ENCODE measurements at places on chromosomes 1 and 21.

GRCh38 chr1:155453141-155453540 is 109.5 kb downstream of the ASH1L start:
- DNase-seq: no peak

DNA sequence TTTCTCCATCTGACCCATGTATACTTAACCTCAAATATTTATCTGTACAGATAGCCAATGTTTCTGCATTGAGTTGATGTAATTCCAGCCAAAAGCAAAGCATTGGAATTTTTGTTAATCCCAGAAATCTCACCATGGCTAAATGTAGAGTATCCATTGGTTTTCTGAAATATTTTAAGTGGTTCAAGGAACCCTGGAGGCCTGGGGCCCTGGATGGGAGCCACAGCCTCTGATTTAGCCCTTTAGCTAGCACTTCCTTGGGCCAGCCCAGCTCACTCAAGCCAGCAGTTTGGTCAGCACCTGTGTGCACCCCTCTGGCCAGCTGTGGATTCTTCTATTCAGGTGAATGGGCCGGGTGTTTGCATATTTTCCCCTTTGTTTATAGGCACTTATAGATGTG is 18.8 kb upstream of the EPS8L3 start:
- DNase-seq: no peak

- no peak for DNase-seq
Measured at GRCh38 chr1:234489007-234489697, 10.2 kb upstream of the TARBP1 start.

DNA sequence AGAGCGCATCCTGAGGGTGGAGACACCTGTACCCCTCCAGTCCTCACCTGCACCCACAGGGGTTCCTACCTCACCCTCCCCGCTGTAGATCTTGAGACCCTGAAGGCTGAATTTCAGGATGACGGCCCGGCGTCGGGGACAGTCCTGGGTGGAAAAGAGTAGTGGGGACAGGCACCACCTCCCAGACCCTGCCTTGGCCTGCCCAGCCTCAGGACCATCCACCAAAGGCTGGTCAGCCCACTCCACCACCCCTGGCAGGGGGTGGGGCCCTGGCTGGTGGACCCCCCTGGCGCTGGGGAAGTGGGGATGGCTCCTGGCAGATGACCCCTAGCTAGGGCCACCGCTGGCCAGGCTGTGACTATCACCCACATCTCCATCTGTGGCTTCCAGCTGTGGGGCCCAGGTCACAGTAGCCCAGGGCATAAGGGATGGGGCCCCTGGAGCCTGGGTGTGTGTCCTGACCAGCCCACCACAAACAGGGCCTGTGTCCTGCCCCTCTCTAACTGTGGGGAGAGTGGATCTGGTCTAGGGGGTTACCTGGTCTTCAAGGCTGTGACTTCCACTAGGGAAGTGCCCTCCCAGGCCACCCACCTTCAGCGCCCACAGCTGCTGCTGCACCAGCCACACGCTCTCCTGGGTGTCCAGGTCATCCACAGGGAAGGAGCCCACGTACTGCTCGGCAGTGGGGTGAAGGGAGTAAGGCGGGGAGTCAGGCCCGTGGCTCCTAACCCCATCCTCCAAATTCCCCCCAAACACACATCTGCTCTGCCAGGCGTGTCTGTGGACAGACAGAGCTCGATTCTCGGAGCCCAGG is 5.4 kb downstream of the SH2D5 start:
- peak; percentile 14 for DNase-seq

DNA sequence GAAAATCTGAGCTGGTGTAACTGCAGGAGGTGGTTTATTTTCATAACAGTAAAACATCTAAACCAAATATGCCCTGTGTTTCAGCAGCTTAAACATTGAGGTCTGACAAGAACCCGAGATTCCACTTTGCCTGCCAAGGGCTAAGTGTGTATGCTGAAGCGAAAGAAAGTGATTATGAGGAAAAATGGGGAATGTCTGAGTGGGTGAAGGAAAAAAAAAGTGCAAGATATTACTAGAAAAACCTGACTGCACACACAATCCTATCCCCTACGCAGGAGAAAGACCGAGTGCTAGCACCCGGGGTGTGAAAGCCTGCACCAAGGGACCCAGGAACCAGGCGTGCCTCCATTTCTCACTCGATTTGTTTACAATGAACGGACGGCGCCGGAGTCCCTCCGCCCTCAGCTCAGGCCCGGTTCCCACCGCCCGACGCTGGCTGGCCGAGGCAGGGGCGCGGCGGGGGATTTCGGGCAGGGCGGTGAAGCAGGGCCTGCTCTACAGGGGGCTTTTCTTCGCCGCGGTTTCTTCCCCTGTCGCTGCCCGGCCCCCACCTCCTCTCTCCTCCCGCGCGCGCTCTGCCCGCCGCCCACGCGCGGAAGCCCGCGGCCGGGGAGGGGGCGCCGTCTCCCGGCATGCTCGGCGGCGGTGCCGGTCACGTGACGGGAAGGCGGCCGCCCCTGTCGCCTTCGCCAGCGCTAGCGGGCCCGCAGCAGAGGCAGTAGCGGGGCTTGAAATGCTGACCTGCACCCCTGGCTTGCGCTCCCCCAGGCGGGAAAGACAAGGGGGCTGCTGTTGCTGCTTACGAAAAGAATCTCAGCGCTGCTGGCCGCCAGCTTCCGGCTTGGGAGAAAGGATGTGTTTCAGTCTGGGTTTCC is 35.9 kb downstream of the ITPKB start:
- peak; percentile 79 for DNase-seq

GRCh38 chr1:53343831-53344668 is 16.2 kb upstream of the LRP8 start:
- DNase-seq: peak; percentile 8

DNA sequence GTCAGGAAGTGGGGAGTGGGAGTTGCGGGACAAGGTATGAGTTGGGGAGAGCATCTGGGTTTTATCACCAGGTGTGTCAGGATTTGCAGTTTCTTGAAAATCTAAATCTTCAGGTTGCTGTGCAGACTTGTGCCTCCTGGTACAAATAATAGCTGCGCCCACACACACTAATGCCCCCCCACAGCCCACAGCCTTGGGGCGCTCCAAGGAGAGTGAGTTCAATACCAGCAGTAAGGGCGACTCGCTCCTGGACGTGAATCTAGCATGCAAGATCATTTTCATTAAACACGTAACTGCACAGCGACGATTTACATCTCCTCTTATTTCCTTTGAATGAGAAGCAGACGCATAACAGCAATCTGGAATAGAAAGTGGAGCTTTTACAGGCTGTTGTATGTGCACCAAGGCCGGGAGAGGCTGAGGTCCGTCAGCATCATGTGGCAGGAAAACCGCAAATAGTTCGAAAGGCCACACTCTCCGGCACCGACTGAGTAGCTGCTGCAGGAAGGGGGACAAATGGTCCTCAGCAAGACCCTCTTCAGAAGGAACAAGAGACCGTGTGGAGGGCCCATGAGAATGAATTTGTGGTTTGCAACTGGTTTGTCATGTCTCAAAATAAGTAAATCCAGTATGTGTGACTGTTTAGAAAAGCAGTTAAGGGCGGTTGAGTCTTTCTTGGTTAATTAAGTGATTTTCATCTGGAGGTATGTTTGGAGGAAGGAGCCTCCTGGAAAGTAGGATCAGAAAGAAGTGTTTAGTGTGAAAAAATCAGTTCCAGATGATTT is 439.5 kb downstream of the SMYD3 start:
- DNase-seq: no peak

GRCh38 chr1:11977625-11978024 is 2.6 kb upstream of the MFN2 start:
- DNase-seq: no peak

DNA sequence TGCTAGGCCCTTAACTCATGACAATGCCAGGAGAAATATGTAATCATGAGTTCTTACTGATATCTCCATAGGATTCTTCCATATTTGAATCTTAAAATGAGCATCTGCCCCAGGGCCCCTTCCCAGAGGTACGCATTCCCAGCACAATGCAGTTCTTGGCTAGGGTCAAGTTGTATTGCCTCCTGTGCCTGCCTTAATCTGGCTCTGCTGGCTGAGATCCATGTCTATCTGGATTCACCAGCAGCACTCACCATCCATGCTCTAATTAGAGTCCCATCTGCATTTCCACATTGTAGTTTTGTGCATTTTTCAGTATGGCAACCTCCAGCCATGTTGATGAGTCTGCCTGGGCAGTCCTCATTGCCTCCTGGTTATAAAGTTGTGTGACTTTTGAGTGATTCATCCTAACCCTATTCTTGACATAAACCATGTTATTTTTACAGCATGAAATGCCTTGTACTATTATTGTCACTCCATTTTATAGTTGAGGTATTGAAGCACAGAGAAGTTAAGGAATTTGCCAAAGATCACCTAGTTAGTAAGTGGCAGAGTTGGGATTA is 55.9 kb downstream of the CAMSAP2 start:
- no peak for DNase-seq

DNA sequence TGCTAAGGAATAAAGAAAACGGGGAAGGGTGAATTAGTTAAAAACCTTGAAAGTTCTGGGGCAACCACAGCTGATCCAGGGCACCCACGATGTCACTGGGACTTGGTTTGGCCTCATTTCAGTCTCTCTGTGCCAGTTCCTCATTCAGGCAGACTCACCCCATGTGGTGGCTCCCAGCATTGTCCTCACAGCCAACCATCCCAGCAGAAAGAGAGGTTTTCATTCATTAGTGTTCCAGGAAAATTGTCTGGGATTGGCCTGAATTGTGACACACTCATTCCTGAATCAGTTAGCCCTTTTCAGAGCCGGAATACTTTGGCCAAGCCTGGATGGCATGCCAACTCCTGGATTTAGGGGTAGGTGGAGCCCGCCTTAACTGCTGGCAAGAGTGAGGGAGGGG is 367.7 kb downstream of the PRDM2 start:
- DNase-seq: no peak
